ENCODE measurements at places on chromosomes 2 and 18.

DNA sequence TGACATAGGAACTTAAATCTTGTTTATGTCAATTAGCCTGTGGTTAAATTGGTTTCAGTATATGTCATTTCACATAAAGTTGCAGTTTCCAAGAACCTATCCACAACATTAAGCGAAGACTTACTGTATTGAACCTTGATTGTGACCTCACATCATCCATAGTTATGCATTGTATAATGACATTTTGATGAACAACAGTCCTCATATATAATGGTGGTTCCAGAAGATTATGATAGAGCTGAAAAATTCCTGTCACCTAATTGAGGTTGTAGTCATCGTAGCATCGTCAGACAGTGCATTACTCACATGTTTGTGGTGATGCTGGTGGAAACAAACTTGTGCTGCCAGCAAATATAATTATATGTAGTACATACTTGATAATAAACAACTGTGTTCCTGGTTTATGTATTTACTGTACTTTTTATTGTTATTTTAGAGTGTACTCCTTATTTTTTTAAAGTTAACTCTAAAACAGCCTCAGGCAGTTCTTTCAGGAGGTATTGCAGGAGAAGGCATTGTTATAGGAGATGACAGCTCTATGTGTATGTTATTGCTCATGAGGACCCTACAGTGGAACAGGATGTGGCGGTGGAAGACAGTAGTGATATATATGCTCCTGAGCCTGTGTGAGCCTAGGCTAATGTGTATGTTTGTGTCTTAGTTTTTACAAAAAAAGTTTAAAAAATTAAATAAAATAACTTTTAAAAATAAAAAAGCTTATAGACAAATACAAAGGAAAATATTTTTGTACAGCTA, 56.6 kb downstream of the UBE2E3 start:
- peak; percentile 65 for DNase-seq

DNA sequence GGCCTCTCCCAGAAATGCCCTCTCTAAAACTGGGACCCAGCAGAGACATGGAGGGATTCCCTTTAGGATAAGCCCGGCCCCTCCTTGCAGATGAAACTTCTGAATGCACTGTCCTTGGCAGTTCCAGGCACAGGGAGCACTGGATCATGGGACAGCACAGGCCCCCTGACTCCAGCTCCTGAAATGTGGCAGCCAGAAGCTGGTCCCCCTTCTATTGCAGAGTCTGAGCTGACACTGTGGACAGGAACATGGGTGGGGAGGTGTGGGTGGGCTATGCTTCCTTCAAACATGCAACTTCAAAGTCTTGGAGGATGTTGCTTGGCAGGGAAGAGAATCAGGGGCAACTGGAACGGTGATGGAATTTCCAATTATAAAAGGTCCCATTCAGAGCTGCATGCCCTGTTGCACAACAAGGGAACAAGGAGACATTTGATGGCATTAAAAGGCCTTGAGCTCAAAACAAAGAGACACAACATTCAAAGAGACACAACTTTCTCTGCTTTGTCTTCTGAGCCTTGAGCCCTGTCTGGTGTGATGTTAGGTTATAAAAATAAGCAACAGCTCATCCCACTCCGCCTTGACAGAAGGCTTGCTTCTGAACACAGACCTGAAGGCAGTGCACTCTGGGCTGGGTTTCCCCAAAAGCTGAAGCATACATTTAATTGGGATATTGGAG, 239.0 kb downstream of the OSR1 start:
- DNase-seq, result no peak

GRCh38 chr18:46343931-46344372, 239.8 kb downstream of the HAUS1 start:
- DNase-seq, result no peak

- no peak for DNase-seq
These were observed 148.3 kb downstream of the SATB2 start for GRCh38 chr2:199309411-199309810.

DNA sequence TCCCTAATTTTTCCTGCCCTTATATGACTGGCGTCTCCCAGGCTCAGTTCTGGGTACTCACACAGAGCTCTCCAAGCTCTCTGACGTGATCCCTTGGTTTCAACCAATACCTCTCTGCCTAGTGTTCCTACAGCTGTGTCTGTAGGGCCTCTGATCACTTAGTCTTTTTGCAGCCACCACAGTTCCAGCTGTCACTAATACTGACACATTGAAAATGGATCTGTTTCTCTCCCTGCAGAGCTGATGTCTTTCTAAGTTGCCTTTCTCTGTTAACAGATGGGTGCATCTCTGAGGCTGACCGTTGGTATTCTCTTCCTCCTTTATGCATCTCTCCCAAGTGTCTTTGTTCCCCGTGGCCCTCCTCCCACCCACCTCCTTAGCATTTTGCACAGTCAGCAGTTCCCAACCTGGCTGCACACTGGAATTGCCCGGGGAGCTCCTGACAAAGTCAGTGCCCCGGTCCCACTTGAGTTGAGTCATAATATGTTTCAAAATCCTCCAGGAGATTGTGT, 62.5 kb downstream of the CERS6 start:
- no peak for DNase-seq

DNA sequence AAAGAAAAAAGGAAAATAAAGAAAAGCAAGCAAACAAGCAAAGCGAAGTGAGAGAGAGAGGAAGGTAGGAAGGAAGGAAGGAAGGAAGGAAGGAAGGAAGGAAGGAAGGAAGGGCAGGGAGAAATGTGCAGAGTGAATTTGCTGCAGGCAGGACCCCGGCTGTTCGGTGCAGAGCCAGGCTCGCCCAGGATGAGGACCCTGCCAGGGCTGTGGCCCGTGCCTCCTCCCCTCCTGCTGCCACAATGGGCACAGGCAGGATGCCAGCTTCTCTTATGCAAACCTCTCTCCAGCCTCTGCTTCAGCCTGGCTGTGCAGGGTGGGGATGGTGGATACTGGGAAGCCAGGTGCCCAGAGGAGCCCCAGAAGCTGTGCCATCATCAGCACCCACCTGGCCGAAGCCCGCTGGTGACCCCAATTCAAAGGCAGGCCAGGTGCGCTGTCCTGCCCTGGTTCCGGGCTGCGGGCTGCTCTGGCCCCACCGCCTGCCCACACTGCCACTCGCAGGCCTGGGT, 3.2 kb downstream of the GPR17 start:
- no peak for DNase-seq

DNA sequence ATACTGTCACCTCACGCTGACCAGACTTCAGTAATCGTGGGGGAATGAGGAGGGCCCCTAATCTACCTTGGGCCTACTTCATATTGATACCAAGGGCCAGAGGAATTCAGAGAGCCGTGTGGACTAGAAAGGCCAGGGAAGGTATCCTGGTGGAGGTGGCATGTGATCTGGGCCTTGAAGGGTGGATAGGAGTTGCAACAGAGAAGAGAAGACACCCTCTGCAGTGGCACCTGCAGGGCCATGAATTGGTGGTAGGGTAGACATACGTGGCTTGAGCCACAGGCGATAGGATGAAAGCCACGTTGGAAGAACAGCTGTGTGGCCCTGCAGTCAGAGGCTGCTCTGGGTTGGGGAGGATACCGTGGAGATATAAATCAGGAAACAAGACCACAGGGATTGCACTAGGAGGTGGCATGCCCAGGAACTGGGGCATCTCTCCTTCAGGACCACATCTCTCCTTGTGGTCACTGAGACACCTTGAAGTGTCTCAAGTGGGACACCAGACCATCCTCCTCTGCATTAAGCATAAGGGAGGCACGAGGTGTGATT, 141.4 kb downstream of the CYP26B1 start:
- DNase-seq, result no peak

DNA sequence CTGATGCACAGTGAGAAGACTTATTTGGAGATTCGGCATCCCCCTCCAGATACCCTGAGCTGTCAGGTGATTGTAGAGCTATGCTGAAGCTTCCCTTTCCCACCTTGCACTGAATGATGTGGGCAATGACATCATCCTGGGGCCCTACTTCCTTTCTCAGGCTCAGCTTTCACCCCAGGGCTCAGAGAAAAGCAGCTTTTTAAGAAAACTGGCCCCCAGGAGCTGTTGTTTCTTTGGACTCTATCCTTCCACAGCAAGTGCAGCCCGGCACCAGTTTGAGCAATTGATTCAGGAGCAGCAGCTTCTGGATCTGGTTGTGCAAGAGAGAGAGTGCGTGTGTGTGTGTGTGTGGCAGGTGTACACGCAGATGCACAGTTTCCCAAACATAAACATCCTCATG, 251.3 kb downstream of the ANAPC1 start:
- no peak for DNase-seq

- no peak for DNase-seq
These were observed 96.9 kb downstream of the SCN9A start for GRCh38 chr2:166278856-166279255.

Measured in fibroblast of the aortic adventitia (primary cell).